Occipital lobe (tissue), 3 donors: ENCODE measurements at places on chromosomes 5 and 9.

GRCh38 chr5:178469011-178469974, 120.9 kb downstream of the COL23A1 start:
- DNase-seq, result no peak

GRCh38 chr9:96719921-96720320, 58.0 kb downstream of the ZNF510 start:
- no peak for DNase-seq

DNA sequence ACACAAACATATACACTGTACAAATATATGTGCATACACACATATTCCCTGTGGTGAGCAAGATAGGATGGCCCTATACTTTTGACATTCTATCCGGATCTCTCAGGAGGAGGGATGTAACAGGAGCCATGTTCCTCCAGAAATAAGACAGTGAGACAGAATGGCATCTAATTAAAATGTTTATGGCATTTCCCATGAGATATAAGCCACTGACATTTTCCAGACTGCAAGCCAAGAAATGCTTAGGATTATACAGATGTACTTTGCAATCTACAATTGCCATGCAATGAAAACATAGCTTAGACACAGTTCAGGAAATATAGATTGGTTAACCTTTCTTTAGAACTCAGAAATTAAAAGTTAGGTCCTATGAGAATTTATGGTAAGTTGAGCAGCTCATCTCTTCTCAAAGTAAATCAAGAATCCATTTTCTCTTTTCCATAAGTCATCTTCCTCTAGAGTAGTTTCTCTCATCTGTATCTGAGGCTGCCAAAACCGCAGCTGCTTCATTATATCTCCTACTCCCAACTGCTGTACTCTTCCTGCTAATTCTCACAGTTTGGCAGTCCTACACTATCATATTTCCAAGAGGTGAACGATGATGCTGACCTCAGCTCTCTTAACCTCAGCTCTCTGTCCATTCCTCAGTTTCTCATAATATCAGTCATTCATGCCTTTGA, 1719.1 kb downstream of the MAT2B start:
- DNase-seq, result no peak

DNA sequence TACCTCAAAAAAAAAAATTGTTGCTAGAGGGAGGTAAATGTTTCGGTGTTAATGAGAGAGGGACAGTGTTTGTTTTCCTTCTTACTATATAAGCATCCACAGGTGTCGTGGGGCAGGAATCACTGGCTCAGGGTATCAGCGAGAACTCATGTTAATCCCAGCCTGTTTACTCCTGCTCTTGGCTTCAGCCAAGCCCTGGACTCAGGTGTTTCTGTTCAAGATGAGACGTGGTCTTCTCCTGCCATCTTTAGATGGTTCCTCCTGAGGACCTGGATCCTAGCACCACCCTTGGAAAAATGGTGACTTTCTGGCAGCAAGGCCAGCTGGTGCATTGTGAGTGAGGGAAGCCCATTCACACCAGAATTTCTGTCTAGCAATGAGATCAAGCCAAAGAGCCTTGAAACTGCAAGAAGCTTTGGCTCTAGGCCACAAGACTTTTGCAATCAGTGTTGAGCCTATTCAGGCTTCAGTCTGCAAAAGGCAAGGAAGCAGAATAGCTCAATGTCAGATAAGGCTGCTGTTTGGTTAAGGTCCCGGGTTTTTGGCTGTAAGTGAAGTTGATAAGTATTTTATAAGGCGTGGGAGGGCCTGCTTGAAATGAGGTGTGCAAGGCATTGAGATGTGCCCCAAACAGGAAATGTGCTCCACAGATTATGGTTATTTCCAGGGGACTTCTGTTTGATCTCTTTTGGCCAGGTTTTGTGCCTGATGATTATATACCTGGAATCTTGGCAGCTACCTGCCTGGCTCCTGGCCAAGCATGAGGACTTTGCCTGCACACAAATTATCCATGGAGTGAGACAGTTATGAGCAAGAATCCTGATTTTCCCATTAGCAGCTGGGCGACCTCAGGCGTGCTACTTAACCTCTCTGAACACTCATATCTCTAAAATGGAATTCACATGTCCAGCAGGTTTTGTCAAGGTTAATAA, 99.8 kb downstream of the TENT4A start:
- no peak for DNase-seq

GRCh38 chr9:128553728-128554127, 1.3 kb downstream of the SPTAN1 start:
- DNase-seq, result no peak

DNA sequence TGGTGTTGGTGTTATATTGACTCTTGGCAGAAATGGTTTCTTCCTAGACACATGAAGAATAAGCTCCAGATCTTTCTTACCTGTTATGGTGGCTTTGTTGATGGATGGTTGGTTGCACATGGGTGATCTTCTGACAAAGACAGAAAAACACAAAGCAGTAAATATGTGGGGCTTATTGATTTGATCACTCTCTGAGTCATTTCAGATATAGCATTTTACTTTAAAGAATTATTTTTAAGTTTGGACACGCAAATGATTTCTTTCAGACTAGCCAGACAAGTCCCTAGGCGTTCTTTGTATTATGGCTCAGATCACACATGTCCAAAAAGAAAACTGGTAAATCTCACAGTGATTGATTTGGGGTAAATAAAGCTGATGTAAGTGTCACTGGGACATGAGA, 597.6 kb downstream of the RAB3C start:
- DNase-seq, result no peak

DNA sequence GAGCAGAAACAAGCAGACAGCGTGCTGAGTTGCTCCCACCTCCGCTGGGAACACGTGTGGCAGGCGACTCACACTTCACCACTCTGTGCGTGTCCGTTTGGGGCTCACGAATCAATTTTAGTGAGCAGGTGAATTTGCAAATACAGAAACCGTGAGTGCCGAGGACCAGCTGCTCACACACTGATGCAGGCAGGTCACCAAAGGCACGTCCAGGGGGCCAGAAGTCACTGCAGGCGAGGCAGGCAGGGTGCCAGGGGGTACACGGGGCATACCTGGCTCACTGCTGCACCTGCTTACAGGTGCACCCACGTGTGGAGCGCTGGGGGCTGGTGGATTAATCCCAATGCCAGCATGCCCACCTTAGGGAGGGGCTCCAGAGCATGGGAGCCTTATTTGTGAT, 68.8 kb downstream of the ZNF354C start:
- DNase-seq, result no peak

GRCh38 chr9:127586537-127586936, 25.5 kb upstream of the STXBP1 start:
- peak; percentile 63 for DNase-seq

GRCh38 chr9:19992556-19992955, 203.7 kb upstream of the SLC24A2 start:
- DNase-seq, result no peak

DNA sequence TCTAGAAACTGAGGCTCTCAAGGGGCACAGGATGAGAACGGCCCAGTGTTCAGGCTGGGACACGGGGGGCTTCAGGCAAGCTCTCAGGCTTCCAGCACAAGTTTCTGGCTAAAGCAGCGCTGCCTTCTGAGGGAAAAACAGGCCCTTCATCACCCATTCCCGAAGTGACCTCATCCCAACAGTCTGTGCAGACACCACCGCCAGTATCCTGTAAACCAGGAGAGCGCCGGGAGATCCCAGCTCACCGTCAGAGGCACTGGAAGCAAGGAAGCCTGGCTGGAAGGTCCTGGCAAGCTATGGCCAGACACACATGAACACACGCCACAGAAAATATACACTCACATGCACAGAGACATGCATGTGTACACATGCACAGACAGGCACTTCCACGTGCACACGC, 8.8 kb downstream of the SLC12A7 start:
- no peak for DNase-seq

GRCh38 chr9:69047371-69047770, 11.8 kb downstream of the FXN start:
- DNase-seq, result no peak

DNA sequence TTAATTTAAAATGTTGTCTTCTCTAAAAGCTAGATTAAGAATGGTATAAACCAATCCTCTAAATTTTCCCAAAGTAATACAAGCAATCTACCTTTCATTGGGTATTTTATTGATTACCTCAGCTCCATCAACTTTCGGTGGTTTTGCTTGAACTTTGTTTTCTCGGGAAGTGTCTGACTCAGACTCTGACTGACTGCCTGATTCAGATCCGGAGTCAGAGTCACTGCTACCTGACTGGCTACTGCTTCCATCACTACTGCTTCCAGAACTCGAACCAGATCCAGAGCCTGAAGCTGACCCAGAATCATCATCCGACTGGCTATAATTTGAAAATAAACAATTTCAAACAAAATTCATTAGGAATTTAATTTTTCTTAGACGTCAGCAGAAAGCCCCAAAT, 24.0 kb downstream of the CHD1 start:
- DNase-seq, result no peak

GRCh38 chr5:36177715-36178523, 26.0 kb downstream of the SKP2 start:
- DNase-seq, result no peak

DNA sequence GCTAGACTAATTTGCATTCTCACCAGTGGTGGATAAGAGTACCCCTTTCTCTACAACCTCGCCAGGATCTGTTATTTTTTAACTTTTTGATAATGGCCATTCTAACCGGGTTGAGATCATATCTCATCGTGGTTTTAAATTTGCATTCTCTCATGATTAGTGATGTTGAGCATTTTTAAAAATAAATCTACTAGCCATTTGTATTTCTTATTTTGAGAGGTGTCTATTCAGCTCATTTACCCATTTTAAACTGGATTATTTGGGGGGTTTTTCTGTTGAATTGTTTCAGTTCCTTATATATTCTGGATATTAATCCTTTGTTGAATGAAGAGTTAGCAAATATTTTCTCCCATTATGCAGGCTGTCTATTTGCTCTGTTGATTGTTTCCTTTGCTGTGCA, 139.6 kb downstream of the ARSB start:
- DNase-seq, result no peak

DNA sequence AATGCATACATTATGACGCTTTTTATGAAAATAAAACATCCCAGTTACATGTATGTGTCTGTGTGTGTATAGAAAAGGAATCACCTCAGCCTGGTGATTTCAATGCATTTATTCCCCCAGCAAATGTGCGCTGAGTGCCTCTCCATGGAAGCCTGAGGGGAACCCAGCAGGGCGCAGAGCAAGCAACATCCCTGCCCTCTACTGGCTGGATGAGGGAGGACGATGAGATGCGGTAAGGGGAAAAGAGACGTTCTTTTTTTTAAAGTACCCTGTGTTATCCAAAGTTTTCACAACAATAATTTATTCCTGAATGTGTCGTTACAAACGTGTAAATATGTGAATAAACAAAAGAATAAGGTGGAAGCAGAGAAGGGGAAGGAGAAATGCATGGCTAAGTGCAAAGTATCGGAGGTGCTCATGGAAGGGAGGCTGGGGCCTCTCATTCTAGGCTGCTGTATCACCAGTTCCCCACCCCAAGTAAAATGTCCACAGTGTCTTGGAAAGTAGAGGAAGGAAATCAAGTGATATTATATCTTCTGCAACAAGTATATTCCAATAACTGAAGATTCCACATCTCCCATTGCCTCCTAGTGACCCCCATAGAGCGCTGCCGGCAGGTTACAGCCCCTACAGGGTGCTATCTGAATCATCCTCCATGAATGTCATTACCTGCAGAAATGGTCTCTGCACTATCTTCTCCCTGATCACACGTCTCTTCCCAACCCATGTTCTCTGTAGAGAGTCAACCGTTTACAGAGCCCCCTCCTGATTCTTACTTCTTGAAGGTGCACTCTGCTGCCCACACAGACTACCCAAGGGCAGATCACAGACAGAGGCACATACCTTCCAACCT, 13.0 kb upstream of the ABLIM3 start:
- DNase-seq, result no peak

DNA sequence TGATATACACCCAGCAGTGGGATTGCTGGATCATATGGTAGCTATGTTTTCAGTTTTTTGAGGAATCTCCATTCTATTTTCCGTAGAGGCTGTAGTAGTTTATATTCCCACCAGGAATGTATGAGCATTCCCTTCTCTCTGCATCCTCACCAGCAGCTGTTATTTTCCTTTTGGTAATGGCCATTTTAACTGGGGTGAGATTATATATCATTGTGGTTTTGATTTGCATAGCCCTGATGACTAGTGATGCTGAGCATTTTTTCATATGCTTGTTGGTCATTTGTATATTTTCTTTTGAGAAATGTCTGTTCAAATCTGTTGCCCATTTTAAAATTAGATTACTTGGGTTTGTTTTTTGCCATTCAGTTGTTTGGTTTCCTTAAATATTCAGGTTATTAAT, 11.2 kb upstream of the PPIC start:
- no peak for DNase-seq

- DNase-seq, result peak; percentile 17
These were observed 212.0 kb downstream of the DEPDC1B start for GRCh38 chr5:60487885-60488442.

DNA sequence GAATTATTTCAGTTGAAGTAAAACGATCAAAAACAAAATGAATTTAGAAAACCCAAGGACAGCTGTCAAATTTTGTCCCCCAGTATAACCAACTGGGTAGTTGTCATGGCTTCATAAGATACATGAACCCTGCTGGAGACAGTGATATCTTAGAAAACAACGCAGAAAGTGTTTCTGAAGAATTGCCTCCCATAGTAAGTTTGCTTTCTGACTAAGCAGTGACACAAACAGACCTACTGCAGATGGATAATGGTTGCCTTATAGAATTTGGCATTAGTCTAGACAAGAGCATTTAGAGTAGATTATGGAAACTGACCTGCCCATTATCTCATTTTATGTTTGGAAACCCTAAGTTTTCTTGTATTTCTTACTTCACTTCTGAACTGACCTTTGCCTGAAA, 187.7 kb upstream of the KCNN2 start:
- DNase-seq, result no peak

DNA sequence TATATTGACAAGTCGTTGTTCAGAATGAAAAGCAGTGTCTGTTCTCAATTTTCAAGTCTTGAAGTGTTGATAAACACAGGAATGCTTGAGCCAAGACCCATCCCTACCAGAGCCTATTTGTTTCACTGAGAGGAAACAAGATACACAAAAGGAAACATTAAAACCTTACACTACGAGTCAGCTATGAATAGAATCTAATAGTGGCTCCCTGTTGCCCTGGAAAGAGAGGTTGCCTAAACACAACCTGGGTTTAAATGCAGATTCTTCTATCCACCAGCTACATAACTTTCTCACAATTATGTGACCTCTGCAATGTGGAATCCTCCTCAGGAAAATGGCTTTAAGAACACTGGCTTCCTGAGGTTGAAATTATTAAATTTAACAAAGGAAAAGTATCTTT, 29.1 kb upstream of the BNC2 start:
- DNase-seq, result no peak

DNA sequence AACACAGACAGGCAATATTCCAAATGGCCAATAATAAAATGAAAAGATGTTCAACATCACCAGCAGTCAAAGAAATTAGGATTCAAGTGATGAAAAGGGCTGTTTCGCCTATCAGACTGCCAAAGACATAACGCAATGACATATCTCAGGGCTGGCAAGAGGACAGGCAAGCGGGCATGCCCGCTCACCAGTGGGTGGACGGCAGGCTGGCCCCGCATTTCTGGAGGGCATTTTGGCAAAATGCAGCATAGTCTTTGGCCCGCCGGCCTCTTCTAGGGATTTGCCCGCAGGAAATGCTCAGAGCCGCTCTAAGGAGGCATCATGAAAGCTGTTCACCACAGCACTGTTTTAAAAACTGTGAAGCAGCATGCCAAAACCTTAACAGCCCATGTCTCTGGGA, 1.4 kb upstream of the PPP1R26 start:
- no peak for DNase-seq
